ENCODE measurements at places on chromosomes 6 and 20.

DNA sequence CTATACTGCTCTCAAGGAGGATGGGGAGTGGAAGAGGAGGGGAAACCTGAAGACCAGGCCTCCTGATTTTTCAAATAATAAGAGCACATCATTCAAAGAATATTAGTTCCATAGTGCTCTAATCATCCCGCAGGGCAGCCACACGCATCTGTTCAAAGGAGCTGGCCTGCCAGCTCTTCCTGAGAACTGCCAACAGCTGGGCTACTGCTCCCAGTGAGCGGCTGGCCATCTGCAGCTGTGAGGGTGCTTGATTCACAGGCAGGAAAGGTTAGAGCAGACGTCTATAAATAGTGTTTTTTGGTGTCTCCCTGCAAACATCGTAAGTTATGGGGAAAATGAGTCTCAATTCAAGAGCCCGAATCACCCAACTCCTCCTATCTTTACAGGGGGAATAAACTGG lies 17.3 kb downstream of the NSFL1C start:
- no peak for DNase-seq

- peak; percentile 33 for DNase-seq
These were observed 21.1 kb downstream of the SESN1 start for GRCh38 chr6:109073344-109074132.

GRCh38 chr20:17504898-17505635 lies 26.1 kb downstream of the BFSP1 start:
- DNase-seq = no peak

GRCh38 chr6:42960243-42961019 lies at the start of gene GNMT:
TSS of gene GNMT (plus strand) at chr6:42960754. CDS start at chr6:42960768, 14 bp downstream.
- DNase-seq = no peak

- DNase-seq = no peak
These were observed 38.5 kb downstream of the EDN1 start for GRCh38 chr6:12328701-12329100.

GRCh38 chr6:106963544-106963943 lies 11.0 kb downstream of the CD24 start:
- DNase-seq = no peak

DNA sequence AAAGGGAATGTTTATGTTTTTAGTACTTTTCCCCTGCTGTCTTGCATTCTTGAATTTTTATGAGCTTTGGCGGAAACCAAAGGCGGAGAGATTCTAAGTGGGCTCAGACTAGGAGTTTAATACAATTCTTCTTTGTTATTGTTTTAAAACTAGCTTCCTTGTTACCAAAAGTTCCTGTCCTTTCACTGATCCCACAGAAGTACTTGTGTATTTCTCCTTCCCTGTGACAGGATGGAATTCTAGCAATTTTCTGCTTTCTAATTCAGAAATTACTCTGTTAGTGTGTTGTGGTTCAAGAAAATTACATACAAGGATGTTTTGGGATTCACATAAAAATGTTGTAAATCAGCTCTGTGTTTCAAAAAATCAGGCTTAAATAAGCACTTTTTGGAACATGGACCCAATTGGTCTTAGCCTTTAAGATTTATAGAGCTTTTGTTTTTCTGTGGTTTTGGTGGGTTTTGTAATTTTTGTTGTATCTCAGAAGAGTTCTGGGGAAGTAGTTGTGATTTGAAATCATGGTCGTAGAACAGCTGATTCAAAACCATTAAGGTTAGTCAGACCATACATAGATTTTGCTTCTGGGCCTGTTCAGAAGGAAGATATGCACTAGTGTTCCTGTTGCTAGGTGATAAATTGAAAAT lies 17.6 kb upstream of the CTAGE9 start:
- DNase-seq = no peak

GRCh38 chr6:37331047-37331446 lies 22.7 kb upstream of the RNF8 start:
- no peak for DNase-seq

DNA sequence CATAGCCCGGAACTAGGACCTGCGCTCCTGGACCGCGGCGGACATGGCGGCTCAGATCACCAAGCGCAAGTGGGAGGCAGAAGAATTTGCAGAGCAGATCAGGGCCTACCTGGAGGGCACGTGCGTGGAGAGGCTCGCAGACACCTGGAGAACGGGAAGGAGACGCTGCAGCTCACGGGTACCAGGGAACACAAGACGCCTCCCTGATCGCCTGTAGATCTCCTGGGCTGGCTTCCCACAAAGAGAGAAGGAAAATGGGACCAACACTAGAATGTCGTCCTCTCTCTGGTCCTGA lies 15.1 kb upstream of the HLA-A start:
- no peak for DNase-seq

- no peak for DNase-seq
These were observed 60.6 kb downstream of the TRAM2 start for GRCh38 chr6:52516269-52516668.

DNA sequence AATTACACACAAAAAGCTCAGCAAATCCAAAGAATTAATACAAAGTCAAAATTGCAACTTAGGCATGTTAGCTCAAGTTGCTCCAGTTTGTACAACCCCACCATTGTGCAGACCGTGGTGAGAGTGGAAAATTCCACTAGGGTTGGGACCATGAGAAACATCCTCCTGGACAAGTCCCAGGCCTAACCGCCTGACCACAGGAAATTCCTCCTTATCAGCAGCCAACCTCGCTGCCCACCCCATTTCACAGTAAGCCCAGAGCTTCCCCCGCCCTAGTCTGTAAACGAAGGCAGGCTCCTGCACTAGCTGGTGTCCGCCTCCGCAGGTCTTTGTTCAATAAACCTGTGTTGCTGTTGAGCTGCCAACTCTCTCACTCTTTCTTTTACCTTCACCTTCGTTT lies 1023.3 kb downstream of the EYS start:
- no peak for DNase-seq

DNA sequence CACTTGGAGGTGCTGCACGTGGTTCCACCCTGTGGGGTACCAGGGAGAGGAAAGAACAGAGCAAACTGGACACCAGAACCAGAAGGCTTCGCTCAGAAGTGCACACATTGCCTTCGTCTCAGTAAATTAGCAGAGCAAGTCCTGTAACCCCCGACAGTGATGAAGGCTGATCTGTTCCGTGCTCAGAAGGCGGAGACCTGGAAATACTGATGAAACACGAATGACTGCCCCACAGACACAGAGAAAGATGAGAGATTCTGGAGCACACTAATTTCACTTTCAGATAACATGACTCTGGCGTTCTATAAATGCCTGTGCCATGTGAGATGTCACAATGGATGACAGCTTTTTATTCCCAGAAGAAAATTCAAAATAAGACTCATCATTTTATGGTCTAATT lies 44.2 kb upstream of the CCR6 start:
- no peak for DNase-seq

DNA sequence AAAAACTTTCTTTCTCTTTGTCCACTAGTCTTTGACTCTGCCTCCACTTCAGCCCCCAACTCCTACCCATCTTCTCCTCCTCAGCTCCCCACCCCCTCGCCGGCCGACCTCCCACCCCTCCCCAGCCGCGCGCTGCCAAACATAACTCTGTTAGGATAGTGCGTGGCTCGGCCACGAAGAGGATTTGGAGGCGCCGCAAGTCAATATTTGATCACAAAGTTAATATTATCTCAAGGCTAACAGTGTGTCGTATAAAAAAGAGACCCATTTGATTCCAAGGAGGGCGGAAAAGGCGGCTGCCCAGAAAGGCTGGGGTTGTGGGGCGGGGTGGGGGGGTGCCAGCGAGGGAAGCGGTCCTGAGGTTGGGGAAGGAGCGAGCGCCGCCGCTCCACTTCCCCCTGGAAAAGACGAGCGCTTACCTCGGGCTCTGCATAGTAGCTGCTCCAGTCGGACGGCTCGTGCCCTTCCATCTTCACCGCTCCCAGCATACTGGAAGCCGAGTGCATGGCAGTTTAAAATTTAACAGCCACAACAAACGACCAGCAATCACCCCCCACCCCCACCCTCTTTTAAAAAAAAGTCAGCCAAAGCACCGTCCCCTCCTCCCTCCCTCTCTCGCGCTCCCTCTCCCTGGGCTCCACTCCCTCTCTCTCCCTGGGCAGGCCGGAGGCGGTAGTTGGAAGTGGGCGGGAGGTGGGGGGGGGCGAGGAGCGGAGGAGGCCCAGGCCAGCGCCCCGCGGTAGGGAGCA lies 425 bp downstream of the FOXA2 start:
- no peak for DNase-seq

- no peak for DNase-seq
These were observed 3.0 kb upstream of the CDH26 start for GRCh38 chr20:59955131-59955796.

- no peak for DNase-seq
These were observed 410.3 kb upstream of the SLC35B3 start for GRCh38 chr6:8845690-8846089.

DNA sequence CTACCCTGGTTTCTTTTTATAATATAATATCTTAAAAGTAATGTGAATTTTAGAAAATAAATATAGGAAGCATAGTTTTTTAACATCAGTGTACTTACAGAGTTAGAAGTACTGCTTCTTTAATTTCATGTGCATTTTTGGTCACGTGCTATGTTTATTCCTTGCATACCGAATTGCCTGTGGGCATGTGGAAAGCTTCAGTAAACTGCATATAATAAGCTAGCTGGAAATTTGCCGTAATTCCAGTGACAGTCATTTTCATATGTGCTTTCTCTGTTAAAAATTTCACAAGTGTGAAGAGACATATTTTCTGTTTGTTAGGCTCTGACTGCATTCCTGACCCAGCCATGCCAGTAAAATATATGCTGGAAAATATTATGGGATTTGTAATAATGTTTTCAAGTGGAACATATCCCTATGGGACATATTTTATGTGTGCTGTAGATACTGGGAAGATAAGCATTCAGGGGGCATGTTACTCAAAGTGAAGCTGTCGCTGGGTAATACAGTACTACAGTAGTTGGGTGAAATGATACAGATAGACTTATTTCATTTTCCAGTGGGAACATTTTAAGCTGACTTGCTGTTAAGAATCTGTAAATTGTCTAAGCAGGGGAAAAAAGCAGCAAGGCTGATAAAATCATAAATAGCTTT lies 616.7 kb downstream of the FRK start:
- no peak for DNase-seq

DNA sequence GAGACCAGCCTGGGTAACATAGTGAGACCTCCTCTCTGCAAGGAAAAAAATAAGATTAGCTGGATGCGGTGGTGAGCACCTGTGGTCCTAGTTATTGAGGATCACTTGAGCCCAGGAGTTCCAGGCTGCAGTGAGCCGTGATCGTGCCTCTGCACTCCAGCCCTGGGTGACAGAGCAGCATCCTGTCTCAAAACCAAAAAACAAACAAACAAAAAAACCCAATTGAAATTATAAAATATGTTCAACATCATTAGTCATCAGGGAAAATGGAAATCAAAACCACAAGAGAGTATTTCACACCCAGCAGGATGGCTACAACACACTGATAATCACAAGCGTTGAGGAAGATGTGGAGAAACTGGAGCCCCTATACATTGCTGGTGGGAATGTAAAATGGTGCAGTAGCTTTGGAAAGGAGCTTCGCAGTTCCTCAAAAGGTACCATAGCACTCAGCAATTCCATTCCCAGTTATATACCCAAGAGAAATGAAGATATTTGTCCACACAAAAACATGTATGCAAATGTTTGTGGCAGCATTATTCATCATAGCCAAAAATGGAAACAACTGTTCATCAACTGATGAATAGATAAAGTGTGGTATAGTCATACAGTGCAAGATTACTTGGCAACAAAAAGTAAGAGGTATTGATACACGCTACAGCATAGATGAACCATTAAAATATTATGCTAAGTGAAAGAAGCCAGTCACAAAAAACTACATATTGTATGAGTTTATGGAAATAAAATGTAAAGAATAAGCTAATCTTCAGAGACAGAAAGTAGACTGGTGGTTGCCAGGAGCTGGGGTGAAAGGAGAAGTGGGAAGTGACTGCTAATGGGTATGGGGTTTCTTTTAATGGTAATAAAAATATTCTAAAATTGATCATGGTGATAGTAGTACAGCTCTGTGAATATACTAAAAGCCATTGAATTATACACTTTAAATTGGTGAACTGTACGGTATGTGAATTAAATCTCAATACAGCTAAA lies 38.7 kb upstream of the RIPOR2 start:
- DNase-seq = no peak

GRCh38 chr20:16308754-16309153 lies 264.5 kb downstream of the KIF16B start:
- DNase-seq = no peak

DNA sequence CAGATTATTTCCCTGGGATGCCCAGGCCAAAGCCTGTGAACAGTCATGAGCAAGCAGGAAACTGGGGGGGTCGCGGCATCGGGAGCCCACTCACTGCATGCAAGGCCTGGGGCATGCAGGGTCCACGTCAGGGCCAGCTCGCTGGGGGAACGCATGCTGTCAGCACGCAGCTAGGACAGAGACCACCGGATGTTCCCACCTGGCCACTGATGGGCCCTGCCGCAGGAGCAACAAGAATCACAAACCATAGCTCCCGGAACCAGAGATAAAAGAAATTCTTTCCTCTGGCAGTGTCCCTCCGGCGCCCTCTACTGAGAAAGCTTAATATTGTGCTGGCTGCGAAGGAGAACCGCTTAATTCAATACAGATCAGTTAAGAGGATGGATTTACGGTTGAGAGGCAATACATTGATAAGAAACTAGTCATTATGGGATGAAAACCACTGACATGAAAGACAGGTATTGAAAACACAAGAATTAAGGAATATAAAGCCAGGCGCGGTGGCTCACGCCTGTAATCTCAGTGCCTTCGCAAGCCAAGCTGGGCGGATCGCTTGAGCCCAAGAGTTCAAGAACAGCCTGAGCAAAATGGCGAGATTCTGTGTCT lies 32.6 kb downstream of the C6orf15 start:
- DNase-seq = peak; percentile 61

- no peak for DNase-seq
These were observed 78.4 kb downstream of the PREP start for GRCh38 chr6:105324386-105324950.

GRCh38 chr6:114403858-114404257 lies 61.0 kb upstream of the HS3ST5 start:
- no peak for DNase-seq

GRCh38 chr6:98516206-98516605 lies 318.2 kb upstream of the POU3F2 start:
- DNase-seq = no peak

DNA sequence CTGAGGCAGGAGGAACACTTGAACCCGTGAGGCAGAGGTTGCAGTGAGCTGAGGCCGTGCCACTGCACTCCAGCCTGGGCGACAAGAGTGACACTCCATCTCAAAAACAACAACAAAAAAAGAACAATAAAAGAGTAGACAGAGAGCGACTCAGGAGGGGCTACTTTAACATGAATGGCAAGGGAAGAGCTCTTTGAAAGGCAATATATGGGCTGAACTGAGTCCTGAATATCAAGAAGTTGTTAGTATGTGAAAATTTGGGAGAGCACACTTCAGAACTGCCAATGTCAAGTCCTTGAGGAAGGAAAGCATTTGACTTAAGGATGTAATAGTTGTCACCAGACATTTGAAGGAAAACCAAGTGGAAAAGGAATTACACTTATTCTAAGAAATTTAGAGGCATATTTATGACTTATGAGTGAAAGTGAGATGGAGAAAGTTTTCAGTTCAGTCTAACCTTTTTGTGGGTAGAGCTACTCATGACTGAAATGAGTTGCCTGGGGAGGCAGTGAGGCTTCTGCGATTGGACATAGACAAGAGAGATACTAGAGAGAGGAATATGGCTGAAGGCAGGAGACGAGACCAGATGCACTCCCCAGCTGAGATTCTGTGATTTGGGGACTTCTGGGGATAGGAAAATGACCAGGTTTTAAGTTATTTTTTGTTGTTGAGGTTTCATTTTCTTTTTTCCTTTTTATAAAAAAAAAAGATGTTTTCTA lies 48.6 kb upstream of the SLC16A10 start:
- DNase-seq = no peak

Measured in iPS DF 19.7 (cell line).